Urinary bladder (tissue), 4 donors: ENCODE measurements at places on chromosomes 5 and 9. TPM values are rescaled to one million over a fixed set of nuclear protein-coding genes. Genes with fewer than 3 reads are reported as not detected.

The CDC20B gene
- not detected for total RNA-seq

The PCDHB2 gene
- 3.4 TPM for total RNA-seq

The SH3PXD2B gene
- 24.3 TPM for total RNA-seq

The PCDHB6 gene
- 1.1 TPM for total RNA-seq

The KDM3B gene
- total RNA-seq = 68.7 TPM

The C9orf153 gene
- total RNA-seq = 3.0 TPM

The GKAP1 gene
- 13.0 TPM for total RNA-seq

- no peak for DNase-seq
Measured at GRCh38 chr9:131545786-131546335, 538 bp downstream of the PRRT1B start.

- no peak for DNase-seq
Measured at GRCh38 chr5:101102506-101102905, 199.4 kb upstream of the ST8SIA4 start.

DNA sequence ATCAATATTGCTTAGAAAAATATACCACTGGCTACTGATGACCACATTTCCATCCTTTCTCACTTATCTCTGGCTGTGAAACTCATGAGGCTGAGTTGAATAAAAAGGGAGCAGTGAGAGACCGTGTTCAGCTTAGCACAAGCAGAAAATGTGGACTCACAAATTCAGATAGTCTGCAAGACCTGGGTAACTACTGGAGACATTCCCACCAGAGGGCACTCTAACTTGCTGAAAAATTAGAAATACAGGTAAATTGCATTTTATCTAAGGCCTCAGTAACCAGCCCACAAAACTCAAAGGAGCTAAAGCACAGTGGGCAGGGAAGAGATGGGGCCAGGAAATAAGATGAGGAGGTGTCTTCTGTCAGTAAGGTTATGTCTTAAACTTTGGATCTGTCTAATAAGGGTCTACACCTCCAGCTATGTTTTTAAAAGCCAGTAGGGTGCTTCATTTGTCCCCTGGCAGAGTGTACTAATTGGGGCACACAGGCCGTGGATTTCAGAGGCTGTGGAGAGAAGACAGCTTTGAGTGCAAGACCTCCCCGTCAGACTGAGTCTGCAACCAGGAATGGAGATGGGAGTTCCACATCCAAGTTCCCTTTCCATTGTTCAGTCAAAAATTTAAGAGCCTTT lies 8.7 kb upstream of the NDUFB6 start:
- DNase-seq = peak; percentile 25

DNA sequence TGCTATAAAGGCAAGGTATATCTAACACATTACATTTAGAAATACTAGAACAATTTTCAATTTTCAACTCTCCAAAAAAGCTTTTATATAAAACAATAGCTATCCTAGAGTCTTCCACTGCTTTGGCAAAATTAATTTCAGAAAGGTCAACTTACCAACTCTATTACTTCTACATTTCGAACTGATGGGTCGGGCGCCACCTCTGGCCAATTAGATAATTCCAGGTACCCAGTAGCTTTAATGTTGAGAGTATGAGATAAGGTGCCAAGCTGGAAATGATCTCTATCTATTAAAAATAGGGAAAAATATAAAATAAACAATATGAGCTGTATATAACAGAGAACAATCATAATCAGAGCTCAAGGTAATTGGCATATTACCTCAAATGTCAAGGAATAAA lies 166.6 kb downstream of the AP3B1 start:
- DNase-seq = no peak

DNA sequence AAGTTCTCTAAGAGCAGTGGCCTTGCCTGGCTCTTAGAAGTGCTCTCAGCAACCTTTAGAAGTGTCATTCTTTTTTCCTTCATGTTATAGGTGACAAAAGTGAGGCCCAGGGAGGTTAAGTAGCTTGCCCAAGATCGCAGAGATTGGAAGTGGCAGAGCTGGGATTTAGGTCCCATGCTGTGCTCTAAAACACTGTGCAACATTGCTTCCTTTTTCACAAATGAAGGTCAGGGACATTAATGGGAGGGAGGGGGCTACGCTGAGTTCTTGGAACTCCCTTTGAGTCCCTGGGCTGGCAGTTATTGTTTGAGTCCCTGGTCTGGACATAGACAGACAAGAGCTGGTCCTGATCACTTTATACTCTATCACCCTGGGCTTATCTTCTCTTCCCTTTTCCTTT lies 45.3 kb downstream of the PAM start:
- no peak for DNase-seq

DNA sequence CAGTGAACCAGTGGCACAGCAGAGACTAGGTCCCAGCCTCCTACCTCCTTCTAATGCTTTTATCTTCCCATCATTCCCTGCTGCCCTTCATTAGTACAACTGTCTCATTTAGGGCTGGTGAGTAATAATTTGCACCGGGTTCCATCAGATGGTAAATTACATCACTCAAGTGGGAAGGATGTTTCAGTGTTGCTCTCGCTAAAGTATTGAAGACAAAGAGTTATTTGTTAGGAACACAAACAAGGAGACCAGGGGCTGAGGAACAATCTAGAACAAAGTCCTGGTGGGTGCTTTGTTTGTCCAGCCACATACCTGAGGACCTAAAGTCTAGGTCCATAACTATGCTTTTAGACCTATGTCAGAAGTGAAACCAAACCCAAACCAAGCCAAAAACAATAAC lies 52.4 kb downstream of the SEC61B start:
- DNase-seq = no peak

GRCh38 chr5:127634007-127634406 lies 14.9 kb upstream of the CTXN3 start:
- no peak for DNase-seq

DNA sequence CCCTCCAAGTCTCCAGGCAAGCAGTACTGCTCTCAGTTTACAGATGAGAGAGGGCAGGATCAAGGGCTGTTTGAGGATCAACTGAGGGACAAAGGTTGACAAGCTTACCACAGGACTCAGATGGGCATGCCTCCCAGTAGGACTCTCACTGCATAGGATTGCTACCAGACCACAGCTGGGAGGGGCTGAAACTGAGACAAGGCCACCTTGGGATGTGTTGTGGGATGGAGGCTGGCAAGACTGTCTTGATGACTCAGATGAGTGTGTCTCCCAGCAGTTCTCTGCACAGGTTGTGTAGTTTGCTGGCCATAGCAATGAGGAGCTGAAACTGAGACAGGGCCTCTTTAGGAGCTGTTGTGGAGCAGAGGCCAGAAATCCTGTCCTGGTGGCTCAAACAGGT lies 222.2 kb upstream of the IRX1 start:
- DNase-seq = no peak

DNA sequence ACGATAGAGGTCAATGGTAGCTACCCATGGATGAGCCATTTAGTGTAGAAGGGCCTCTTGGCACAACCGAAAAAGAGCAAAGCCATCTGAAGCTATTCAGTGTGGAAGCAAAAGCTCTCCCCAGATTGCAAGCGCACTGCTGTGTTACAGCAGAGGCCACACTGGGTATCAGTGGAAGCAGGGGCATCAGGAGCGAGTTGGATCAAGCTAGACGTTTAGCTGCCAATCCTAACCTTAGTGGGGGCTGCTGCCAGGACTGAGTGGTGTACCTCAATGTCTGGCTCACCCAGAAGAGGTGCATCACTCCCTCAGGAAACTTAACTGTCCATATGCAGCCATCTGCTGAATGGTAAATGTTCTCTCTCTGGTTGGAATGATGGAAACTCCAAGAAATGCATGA lies 44.5 kb downstream of the RAPGEF1 start:
- DNase-seq = no peak

DNA sequence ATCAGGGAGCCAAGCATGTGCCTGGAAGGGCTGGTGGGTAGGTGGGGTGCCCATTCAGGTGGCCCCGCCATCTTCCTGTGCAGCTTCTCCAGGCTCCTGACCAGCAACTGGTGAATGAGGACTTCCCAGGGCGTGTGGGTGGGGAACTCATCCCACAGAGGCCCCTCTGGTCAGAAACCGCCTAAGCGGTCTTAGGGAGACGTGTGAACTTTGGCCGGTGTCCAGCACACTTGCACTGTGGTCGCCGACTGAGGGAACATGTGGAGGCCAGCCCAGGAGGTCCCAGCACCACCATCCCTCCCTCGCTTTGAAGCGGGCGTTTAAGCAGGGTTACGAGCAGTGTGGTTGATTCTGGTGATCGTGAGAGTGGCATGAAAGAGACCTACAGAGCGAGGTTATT lies 77.8 kb downstream of the MVB12B start:
- DNase-seq = no peak

DNA sequence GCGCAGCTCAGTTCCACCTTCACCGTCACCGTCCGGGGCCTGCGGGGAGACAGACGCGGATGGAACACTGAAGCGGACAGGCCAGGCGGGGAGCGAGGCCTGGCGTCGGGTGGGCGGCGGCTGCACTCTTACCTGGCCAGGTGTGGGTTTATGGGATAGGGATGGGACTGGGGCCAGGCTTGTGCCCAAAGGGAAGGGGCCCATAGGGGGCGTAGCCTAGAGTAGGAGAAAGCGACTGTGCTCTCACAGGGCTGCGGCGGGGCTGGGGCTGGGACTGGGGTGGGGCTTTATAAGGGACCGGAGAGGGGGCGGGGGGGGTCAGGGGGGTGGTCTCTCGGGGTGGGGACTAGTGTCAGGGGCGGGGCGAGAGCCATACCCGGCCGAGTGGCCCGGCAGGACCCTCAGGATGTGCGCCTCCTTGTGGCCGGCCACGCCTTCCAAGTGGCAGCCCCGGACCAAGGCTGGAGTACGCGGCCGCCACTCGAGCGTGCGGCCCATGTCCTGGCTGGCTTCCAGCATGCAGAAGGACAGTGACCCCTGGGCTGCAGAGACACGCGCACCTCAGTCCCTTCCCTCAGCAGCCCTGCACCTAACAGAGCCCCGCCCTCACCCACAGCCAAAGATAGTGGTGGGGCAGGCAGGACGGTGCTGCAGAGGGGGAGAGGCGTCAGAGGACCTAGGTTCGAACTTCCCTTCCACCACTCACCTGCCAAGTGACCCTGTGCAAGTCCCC lies 22.8 kb downstream of the FPGS start:
- no peak for DNase-seq

DNA sequence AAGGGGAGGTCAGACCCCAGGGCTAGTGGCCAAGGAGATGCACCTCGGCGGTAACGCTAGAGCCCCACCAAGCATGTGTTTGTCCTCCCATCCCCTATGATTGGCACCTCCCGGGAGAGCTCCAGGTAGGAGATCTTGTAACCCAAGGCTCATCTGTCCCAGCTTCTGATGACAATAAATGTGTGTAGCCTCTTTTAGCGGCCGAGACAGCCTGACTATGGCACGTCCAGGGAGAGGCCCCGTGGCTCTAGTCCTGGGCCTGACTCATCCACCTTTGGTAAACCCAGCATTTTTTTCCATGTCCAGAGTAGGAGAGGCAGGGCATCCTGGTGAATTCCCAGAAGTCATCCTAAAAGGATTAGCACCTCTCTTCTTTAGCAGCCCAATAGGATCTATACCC lies 39.2 kb downstream of the IRF1 start:
- no peak for DNase-seq

DNA sequence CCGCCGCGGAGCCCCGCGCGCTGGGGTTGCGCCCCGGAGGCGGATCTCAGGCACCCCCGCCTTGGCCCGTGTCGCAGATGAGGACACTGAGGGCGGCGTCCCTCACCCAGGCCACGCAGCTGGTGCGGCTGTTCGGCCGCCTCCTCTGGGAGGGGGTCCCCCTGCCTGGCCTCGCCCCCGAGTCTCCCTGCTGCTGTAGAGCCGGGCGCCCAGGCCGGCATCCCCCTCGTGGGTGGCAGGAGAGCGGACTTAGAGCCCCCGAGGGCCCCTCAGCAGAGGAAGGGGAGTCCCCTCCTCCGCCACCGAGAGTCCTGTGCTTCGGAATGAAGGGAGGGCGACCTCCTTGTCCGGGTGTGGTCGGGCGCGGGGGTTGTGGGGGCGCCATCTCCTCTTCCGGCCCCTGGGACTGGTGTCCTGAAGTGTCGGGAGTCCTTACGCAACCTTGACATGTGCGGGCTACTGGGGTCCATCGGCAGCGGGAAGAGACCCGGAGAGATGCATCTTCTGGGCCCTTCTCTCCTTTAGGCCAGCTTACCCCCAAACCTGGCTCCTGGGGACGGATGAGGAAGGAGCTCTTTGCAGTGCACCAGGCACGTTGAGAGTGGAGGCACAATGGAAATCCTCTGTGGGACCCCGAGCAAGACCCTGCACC lies 11.7 kb upstream of the EXOSC2 start:
- DNase-seq = no peak

DNA sequence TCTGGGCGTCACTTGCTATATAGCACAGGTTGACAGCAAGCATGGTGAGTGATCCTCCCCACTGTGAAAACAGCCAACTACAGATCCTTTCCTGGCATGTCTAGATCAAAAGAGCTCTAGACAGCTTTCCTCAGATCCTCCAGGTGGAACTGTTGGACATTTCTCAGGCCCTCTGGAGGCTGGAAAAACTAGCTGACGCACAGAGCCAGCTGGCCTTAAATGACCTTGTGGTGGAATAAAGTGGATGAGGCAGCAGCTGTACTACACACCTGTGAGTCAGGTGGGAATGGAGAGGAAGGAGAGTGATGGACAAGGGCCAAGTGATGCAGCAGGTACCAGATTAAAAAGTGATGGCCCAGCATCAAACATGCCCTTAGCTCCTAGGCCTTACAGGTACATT lies 172.7 kb downstream of the TRIM32 start:
- DNase-seq = no peak

DNA sequence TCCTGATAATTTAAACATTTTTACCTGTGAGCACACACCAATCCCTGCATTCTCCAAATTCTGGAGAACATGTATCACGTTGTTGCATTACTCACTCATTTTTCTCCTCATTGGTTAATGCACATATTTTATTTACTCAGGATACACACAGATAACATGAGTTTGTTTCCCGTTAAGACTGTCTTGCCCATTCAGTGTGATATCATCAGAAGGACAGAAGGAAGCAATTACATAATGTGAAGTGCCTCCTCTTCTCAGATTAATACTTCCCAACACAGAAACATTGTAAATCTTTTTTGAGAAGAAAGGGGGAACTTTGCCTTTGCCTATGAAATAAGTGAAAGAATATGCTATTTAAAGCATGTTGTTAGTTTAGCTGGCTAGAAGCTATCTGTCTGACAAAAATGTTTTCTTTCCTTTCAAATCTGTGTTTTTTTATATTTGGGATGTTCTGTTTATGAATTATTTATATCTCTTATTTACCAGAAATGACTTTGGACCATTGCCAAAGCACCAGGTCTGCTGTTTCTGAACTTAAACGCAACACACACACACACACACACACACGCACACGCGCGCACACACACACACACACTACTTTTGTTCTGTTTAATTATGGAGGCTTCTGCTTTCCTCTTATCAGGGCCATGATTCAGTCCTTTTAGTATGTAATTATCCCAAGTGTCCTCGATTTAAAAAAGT lies 186.5 kb downstream of the CHSY3 start:
- DNase-seq = no peak

- DNase-seq = no peak
Measured at GRCh38 chr9:123761905-123762605, 167.9 kb downstream of the DENND1A start.

DNA sequence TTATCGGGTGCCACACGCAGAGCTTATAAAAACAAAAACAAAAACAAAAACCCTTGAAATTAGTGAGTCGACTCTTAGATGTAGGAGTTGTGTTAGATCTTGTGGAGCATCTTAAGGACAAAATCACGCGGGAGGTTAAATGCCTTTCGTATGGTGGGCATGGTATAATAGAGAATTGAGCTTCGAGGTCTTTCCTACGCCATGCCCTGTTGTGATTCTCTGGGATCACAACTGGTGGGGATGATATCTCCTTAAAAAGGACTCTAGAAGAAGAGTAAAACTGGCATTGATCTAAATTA lies 773 bp upstream of the ELL2 start:
- DNase-seq = no peak
